A549 treated with Hydrocortisone at 1 μM for 4 hours (cell line): ENCODE measurements at places on chromosomes 16 and 17. TPM values are rescaled to one million over a fixed set of nuclear protein-coding genes. Genes with fewer than 3 reads are reported as not detected.

The LUC7L gene
- total RNA-seq, result 39.7 to 48.5 TPM (median 45.4 TPM) in 5 replicates

The MYL11 gene
- total RNA-seq, result 0.39 to 0.67 TPM in 2 of 5 replicates, not detected in the others

The ANKS4B gene
- total RNA-seq, result 0.03 to 0.06 TPM (median 0.05 TPM) in 3 of 5 replicates, not detected in the others

The TMEM94 gene
- 36.6 to 51.1 TPM (median 43.7 TPM) in 5 replicates for total RNA-seq

The CDK5R1 gene
- total RNA-seq, result 5.7 to 6.7 TPM (median 6.1 TPM) in 5 replicates

The KRTAP4-3 gene
- total RNA-seq, result not detected in 5 replicates

The RCVRN gene
- total RNA-seq, result 0.13 TPM in 1 of 5 replicates, not detected in the others

The CFAP97D1 gene
- 0.02 to 0.03 TPM (median 0.03 TPM) in 3 of 5 replicates, not detected in the others for total RNA-seq

The ARRB2 gene
- total RNA-seq, result 48.0 to 63.1 TPM (median 54.3 TPM) in 5 replicates

The KRTAP4-1 gene
- 0.10 to 0.29 TPM (median 0.16 TPM) in 3 of 5 replicates, not detected in the others for total RNA-seq

The NPIPA5 gene
- 0.13 to 1.9 TPM (median 1.2 TPM) in 5 replicates for total RNA-seq

The AOC2 gene
- total RNA-seq, result 1.6 to 2.4 TPM (median 2.0 TPM) in 5 replicates

The KCNG4 gene
- total RNA-seq, result not detected in 5 replicates

The KREMEN2 gene
- 1.4 to 2.5 TPM (median 1.9 TPM) in 5 replicates for total RNA-seq

The CDH13 gene
- total RNA-seq, result 0.06 TPM in 1 of 5 replicates, not detected in the others

The GAS7 gene
- 0.23 to 0.67 TPM (median 0.46 TPM) in 5 replicates for total RNA-seq

The CHRNE gene
- total RNA-seq, result 0.05 to 0.12 TPM (median 0.07 TPM) in 4 of 5 replicates, not detected in the other

The SYCE1L gene
- 2.5 to 8.8 TPM (median 8.2 TPM) in 5 replicates for total RNA-seq

The TPSD1 gene
- total RNA-seq, result not detected in 5 replicates

The KRTAP2-1 gene
- total RNA-seq, result not detected in 5 replicates

The TAC4 gene
- not detected in 5 replicates for total RNA-seq

The MATCAP1 gene
- total RNA-seq, result 5.5 to 9.0 TPM (median 6.2 TPM) in 5 replicates

The CORO6 gene
- 4.7 to 6.0 TPM (median 5.5 TPM) in 5 replicates for total RNA-seq

The MSI2 gene
- total RNA-seq, result 41.2 to 53.9 TPM (median 51.0 TPM) in 5 replicates
